ENCODE measurements at places on chromosomes 1 and 21.

GRCh38 chr1:14520514-14521163 is 77.8 kb upstream of the KAZN start:
- no peak for DNase-seq

- no peak for DNase-seq
Measured at GRCh38 chr21:41250519-41250918, 66.1 kb upstream of the FAM3B start.

DNA sequence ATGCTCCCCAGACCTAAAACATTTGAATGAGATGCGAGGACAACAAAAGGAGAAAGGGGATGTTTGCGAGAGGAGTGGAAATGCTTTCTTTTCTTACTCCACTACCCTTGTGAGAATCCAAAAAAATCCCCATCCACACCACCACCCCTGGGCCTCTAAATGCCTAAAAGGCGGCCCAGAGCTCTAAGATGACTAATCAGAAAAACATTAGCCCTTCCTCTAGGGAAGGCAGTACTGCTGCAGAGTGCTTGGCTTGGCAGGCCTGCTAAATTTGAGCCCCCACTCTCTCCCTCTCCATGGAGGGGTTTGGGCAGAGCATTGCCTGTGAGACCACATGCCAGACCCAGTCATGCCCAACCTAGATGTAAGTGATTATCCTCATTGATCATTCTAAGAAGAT is 347.9 kb downstream of the USH2A start:
- DNase-seq: no peak

DNA sequence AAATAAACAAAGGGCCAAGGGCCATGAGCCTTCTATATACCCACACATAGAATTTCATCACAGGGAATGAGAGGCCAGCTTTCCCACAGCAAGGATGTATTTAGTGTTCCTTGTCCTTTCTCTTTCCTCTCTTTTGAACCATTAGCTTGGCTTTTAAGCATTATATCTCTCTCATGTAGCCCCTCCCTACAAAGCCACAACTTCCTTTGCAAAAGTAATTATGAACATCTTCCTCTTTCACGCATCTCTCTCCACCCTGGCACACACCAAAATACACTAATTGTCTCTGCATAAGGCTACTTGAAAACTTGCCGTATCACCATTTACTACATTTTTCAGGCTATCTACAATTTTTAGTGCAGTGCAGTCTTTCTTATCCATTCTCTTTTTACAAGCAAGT is 1.9 kb upstream of the AK5 start:
- no peak for DNase-seq

- DNase-seq: no peak
Measured at GRCh38 chr1:111909030-111909429, 80.4 kb downstream of the KCND3 start.

DNA sequence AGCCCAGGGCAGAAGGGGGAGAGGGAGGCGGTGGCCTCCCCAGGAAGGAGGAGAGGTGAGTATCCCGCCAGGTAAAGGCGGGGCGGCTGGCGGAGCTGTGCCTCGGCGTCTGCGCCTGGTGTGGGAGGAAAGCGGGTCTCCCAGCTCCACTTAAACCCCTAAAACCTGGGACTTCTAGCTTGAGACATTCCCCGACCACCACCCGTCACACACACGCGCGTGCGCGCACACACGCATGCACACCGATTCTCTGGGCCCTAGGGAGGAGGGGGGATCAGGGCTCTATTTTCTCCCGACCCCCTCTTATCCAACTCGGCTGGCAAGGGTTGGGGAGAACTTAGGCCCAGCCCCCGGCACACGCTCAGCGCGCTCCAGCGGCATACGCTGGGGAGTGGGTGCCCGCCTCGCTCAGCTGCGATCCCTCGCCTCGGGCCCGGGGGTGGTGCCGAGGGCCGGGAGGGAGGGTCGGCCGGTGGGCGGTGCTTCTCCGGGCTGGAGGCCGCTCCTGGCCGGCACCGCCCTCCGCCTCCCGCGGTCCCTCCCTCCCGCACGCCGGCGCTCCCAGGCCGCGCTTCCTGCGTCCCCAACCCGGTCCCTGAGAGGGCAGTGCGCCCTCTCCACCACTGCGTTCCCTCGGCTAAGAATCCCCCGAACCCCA is at the start of gene TMEM51:
TMEM51 (plus strand) TSS at position 564 of the 658 bp plus-strand sequence. CDS start 61,341 bp downstream, outside the sequence.
- DNase-seq: no peak

GRCh38 chr1:37267111-37267835 is 207.1 kb upstream of the ZC3H12A start:
- no peak for DNase-seq

DNA sequence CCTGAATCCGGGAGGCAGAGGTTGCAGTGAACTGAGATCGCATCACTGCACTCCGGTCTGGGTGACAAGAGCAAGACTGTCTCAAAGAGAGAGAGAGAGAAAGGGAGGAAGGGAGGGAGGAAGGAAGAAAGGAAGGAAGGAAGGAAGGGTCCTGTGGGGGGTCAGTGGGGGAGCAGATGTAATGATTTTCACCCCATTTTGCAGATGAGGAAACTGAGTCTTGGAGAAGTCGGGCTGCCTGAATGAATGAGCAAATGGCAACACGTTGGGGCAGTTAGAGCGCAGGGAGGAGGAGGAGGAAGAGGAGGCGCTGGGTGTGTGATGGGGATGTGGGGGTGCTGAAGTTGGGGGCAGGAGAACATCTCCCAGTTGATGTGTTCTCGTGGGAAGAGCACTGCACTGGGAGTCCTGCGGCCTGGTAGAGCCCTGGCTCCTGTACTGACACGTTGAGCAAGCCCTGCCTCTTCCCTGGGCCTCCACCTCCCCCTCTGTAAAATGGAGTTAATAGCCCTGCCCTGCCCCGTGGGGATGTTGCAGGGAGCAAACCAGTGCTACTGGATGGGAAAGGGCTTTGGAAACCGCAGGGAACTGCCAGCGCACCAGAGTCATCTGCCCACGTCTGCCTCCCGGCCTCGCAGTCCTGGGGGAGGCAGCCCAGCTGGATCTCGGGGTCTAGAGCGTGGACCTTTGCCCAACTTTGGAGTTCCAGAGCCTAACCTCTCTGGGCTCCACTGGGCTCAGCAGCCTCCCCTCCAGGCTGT is 103.2 kb upstream of the CASZ1 start:
- DNase-seq: no peak

GRCh38 chr1:18160290-18160942 is 52.8 kb downstream of the IGSF21 start:
- no peak for DNase-seq

DNA sequence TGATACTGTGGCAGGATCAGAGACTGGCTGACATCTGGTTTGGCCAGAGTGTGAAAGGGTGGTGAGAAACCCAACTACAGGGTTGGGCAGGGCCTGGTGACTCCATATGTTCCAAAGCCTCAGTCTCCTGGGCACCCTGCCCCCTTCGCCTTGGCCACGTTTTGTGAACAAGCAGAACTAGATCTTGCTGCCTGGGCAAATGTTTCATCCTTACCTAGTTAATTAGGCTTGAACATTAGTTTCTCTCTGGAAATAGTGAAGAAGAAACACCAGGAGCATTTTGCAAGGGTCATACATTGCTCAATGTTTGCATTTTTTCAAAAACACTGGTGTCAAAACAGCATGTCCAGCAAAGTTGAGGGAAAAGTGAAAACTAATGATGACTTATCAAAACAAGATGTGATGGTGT is 60.5 kb downstream of the MAP3K7CL start:
- no peak for DNase-seq

GRCh38 chr1:44073528-44073927 is 42.3 kb upstream of the SLC6A9 start:
- no peak for DNase-seq

DNA sequence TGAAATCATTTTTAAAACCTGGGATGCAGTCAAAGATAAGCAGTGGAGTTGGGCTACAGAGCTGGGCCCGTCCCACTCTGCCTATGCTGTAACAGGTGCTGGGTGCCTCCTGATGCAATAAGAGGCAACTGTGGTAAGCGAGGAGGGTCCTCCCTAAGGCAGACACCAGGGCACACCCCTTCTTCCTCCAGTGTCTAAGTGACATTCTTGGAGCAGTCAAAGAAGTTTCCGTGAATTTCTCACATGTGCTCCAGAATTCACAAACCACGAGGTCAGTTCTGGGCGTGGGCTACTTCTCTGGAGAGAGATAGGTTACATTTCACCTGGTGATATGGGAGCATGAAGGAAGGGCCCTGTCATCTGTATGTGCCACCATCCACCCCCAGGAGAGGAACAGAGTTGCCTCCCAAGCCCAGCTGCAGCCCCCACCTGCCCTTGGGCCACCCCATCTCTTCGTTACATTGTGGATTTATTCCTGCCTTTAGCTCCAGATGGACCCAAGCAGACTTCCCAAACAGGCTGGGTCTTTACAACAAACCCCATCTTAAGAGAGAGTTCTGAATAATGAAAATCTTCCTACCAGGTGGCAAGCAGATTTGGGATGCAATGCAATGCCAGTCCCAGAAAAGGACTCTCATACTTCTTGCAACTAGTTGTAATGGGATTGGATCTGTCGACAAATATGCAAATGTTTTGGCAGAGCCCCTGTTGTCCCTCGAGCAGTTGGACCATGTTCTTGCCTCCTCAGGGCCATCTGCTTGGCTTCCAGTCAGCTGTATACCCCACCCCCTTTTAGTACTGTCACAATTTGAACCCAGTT is 82.5 kb upstream of the CNTN2 start:
- DNase-seq: no peak

DNA sequence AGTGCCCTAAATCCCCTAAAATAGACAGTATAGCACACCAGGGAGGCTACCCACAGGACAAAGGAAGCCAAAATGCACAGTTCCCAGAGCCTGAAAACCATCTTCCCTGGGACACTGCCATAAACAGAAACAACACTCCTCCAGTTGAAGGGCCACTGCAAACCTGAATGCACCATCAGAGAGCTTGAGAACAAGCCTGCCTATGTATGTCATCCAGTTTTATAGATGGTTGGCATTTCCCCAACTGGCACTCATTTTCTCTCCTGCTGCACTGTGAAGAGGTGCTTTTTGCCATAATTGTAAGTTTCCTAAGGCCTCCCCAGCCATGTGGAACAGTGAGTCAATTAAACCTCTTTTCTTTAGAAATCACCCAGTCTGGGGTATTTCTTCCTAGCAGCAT is 169.0 kb downstream of the AGBL4 start:
- DNase-seq: no peak

DNA sequence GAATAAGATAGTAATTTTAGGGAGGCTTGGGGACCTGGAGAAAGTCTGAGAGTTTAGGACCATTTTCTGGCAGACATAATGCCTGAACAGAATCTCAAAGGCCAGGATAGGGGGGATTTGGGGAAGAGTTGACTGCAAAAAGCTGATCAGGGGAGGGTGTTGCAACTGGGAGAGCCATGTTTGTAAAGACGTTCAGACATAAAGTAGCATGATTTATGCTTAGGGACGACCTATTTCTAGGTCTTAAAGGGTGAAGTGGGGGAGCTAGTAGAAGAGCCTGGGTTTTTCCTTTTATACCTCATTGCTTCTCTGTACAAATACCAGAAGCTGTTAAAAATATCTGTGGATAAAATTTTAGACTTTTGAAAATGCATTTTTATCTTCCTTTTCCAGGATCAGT is 51.2 kb downstream of the FNBP1L start:
- DNase-seq: no peak

DNA sequence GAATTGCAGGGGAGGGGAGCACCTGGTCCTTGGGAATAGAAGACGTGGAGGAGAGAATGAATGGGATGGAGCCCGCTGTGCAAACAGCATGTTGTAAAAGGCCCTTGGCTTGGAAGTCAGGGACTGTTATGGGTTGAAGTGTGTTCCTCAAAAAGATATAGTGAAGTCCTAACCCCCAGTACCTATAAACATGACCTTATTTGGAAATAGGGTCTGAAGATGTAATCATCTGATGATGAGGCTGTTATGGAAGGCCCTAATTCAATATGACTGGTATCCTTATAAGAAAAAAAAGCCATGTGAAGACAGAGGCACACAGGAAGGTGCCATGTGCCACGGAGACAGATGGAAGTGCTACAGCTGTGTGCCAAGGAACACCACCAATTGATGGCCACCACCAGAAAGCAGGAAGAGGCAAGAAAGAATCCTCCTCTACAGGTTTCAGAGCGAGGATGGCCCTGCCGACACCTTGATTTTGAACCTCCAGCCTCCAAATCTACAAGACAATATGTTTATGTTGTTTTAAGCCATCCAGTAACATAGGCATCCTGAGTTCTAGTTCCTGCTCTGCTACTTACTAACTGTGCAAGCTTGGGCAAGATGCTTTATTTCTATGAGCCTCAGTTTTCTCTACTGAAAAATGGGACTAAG is 51.2 kb downstream of the LRRN2 start:
- no peak for DNase-seq

DNA sequence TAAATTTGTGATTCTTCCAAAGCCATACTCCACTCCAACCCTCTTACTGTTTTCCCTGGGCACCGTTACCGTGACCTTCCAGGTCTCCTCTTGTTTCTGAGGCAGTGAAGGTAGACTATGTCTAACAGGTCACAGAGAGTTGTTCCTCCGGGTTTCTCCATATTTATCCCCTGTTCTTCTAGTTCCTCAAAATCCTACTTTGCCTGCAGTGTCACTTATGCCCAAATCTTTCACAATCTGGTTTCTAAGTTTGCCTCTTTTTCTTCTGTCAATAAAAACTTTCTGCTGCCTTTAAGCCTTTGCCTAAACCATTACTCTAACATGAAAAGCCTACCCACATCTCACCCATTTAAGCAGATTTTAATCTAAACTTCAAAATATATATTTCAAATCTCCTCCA is 87.7 kb downstream of the C4BPA start:
- DNase-seq: no peak

GRCh38 chr1:158002631-158003405 is 9.4 kb downstream of the KIRREL1 start:
- no peak for DNase-seq

GRCh38 chr21:44875316-44875700 is 1.8 kb upstream of the PTTG1IP start:
- DNase-seq: no peak

- DNase-seq: no peak
Measured at GRCh38 chr1:236024641-236025040, 40.2 kb downstream of the NID1 start.

GRCh38 chr1:229509576-229509975 is 1.4 kb upstream of the NUP133 start:
- no peak for DNase-seq

DNA sequence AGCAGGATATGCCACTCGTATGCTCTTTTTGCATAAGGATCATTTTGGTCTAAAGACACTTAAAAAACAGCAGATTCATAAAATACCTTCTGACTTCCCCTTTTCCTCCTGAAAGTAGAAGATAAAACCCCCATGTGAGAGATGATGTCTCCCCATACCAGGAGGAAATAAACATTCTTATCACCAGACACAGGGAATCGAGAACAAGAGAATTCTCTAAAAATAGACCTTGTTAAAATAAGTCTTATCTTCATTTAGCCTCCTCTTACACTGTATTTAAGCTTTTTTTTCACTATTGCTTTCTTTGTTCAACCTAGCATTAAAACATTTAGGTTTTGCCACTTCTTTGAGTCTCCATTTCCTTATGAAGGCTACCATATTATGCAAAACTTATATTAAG is 709.3 kb downstream of the KCNT2 start:
- DNase-seq: no peak

- no peak for DNase-seq
Measured at GRCh38 chr1:1550591-1551432, 10.4 kb upstream of the TMEM240 start.

DNA sequence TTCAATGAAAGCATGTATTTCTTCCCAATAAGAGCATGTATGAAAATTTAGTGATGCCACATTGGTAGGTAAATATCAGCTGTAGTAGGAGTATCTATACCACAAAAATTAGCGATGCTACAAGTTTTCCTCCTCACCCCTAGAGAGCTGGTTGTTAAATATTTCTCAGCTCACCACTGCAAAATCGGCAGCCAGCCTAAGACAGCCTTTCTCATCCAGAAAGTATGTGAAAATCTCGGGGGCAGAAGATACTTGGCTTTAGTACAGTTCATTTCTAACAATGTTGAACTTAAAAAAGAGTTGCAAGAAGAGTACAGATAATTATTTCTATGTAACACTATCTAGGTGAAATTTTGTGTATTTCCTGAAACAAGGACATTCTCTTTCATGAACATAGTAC is 235.4 kb downstream of the TPR start:
- DNase-seq: no peak
